ENCODE measurements at places on chromosomes 6 and 20.

- DNase-seq, result no peak
Measured at GRCh38 chr6:167689751-167690150, 137.0 kb upstream of the AFDN start.

DNA sequence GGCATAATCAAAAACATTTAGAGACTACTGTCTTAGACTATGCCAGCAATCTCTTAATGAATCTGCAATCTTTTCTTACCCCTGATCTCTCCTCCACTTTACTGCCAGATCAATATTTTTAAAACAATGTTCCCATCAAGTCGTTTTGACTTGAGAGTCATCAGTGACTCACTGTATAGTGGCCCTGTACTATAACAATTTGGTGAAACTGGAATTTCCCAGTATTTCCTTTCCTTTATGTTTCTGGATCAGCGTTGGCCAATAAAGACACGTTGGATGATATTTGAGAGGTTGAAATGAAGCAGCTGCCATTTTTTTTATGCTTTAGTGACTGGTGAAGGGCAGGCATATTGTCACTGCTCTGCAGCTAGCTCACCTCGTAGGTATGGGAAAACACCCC is 10.1 kb upstream of the SMIM13 start:
- DNase-seq, result no peak

DNA sequence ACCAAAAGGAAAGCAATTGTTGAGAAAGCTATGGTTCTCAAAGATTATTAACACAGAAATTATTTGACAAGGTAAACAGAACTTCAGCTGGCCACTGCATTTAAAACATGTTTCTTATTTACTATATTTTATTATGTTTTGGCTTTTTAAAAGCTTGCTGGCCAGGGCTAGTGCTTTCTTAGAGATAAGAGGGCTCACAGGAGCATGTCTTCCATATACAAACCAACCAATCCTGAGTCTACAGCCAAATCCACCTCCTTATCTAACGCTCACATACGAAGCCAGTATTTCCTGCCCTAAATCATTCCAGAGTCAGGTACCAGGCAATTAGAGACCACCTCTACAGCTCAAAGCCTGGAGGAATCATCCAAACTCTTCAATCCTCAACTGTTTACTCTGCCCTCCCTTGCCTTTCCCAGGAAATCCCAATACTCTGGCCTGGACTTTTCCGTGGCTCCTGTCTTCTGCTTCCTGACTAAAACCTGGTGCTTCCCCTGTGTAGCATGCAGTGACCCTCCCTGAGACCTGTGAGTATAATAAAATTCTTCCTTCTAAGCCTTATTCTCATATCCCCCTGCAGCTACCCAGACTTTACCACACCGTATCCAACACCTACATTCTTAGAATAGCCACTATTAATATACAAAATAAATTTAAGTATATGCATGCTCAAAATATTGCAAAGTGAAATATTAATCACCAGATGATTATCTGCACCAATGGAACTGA is 33.2 kb downstream of the RANBP9 start:
- no peak for DNase-seq

DNA sequence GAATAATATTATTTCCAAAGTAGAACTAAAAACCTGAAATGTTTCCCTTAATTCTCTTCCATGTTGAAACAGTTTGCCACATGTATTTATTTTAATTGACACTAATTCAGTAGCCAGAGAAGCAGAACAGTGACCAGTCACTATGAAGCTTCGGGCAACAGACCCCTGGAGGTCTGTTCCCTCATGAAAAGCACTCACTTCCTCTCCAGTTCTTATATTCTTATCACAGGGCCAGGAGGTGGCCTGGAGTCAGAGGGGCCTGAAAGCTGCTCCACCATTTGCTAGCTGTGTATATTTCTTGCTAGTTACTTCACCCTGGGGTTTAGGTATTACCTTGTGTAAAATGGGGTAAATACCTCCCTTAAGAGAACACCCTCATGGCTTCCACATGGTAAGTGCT is 49.1 kb downstream of the MAP7 start:
- DNase-seq, result no peak

DNA sequence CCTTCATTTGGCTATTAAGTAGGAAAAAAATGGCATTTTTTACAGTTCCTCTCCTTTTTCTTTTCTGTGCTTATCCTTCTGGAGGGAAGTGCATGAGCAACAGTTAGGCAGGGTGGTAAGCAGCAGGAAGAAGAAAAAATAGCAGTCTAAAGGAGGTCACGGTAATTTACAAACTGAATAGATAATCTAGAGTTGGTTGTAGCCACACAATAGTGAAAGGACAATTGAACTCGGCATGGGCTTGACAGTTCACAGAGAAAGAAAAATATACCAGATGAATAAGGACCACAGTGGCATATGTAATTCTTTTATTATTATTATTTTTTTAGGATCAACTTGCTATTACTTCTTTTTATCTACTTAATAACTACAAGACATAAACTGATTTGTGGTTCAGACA is 358.6 kb downstream of the BTBD9 start:
- DNase-seq, result no peak

- DNase-seq, result no peak
Measured at GRCh38 chr20:48393311-48393685, 434.5 kb downstream of the PREX1 start.

DNA sequence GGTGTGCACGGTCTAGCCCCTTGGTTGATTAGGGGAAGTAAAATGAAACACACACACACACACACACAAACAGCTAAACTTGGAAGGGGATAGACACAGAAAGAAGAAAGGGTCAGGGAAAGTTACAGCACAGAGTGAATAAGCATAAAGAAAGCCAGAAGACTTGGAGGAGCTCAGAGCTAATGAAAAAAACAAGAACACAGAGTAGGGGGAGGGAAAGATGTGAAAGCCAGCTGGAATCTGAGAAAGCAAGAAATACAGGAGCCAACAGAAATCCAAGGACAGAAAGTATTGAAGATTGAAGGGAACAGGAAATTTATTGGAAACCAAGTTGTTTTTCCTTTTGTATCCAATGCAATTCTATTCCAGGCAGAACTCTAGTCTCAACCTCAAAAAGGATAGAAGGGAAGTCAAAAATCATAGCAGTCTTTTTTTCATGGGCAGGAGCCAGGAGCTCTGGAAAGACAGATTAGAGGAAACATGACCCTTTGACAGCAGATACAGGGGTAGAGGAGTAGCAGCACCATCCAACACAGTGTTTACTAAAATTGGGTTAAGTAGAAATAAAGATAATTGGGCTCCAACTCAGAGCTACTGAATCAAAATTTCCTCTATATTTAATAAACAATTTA is 10.1 kb downstream of the HMGCLL1 start:
- DNase-seq, result no peak

GRCh38 chr6:129667621-129668020 is 42.4 kb downstream of the ARHGAP18 start:
- no peak for DNase-seq

GRCh38 chr20:273884-274283 is 16.4 kb downstream of the DEFB132 start:
- no peak for DNase-seq

DNA sequence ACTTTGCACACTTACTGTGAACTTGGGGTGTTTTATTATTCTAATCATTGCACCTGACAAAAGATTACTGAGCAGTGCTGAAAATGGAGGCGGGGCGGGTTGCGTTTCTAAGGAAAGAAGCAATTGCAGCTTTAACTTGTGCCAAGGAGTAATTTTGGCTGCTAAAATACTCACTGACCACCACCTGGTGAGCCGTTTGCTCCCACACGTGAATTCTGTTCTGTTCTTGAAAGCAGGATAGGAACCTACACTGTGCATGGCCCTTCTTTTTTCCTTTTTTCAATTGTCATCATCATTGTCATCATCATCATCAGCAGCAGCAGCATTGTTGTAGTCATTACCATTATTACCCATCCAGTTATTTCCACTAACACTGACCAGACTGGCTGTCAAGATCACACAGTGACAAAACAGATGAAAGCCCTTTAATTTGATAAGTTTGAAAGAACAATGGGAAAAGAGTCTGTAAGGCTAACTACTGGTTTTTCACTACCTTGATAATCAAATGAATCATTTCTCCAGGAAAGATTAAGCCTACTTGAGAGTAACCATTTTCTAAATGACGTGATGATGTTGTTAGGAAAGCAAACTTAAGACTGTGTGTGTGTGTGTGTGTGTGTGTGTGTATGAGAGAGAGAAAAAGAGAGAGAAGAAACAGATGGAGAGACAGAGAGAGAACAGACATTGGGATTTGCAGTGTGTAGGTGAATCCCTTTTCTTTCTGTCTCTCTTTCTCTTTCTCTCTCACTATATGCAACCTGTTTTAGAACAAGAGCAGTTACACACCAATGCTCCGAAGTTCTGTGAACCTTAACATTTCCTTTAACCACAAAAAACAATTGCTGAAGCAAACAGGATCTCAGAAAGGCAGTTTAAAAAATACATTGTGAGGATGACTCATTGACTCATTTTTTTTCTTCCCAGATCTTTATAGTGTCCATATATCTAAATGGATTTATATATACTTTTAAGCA is 3.8 kb downstream of the RIPOR2 start:
- peak; percentile 20 for DNase-seq
